ENCODE measurements at places on chromosomes 2 and 18. TPM values are rescaled to one million over a fixed set of nuclear protein-coding genes. Genes with fewer than 3 reads are reported as not detected.

The AP1S3 gene
- 2.3 TPM for total RNA-seq

DNA sequence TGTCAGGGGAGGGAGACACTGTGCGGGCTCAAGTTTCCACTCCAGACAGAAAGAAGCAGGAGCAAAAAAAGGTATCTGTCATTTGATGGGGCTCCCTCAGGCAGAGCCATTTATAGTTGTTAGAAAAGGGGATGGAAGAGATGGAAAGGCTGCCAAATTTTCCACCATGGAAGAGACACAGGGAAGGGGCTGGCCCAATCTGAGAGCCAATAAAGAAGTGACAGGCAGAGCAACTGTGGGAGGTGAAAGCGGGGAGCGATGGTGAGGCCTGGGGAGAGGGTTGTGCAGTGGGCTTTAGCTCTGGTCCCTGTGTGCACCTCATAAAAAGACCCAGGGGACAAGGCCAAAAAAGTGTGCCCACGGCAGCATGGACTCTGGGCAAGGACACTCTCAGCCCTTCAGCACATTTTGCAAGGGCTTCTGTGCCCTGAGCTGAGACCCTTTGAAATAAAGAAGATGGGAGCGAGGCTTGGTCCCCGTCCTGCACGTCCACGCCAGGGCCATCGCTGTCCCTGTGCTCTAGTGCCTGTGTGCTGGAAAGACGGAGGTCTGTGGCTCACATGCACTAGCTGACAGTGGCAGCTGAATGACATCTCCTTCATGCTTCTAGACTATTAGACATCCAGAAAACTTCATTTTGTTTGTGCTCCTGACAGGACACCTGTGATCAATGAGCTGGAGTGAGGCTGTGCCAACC lies 456.7 kb upstream of the HS6ST1 start:
- DNase-seq = no peak

GRCh38 chr2:221360312-221360711 lies 211.8 kb downstream of the EPHA4 start:
- DNase-seq = no peak

The ZBTB14 gene
- 15.3 TPM for total RNA-seq

The ANKRD29 gene
- total RNA-seq = not detected

The R3HDM1 gene
- total RNA-seq = 69.4 TPM

- DNase-seq = no peak
Observed at GRCh38 chr2:231244382-231245248, 46.2 kb downstream of the ARMC9 start.

DNA sequence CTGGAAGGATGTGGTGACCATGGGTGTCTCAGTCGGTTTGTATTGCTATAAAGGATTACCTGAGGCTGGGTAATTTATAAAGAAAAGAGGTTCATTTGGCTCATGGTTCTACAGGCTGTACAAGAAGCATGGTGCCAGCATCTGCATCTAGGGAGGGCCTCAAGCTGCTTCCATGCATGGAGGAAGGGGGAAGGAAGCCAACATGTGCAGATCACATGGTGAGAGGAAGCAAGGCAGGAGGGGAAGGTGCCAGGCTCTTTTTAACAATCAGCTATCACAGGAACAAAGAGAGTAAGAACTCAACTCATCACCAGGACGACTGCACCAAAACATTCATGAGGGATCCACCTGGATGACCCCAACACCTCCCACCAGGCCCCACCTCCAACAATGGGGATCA lies 209.4 kb downstream of the CDH20 start:
- no peak for DNase-seq
